ENCODE measurements at places on chromosomes 4 and X.
A peak's percentile ranks its signal among the peaks of the same experiment; 100 is the strongest.

- peak; percentile 38 for DNase-seq
Measured at GRCh38 chr4:36351082-36351666, 69.8 kb downstream of the DTHD1 start.

DNA sequence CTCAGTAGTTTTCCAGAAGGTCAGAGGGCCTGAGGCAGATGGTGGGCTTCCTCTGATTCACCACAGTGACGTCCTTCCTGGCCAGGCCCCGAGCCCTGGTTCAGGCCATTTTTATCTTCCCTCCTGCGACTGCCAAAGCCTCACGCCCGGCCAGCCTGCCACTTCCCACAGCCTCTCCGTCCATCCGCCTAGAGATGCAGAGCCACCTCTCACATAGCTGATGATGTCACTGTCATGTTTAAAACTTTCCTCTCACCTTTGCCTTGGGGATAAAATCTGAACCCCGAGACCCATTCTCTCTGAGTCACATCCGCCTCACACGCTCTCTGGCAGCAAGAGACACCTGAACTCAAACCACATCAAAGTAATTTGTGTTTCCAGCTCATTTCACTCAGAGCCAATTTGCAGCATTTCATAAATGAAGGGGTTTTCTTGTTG is 175.3 kb downstream of the QDPR start:
- no peak for DNase-seq

DNA sequence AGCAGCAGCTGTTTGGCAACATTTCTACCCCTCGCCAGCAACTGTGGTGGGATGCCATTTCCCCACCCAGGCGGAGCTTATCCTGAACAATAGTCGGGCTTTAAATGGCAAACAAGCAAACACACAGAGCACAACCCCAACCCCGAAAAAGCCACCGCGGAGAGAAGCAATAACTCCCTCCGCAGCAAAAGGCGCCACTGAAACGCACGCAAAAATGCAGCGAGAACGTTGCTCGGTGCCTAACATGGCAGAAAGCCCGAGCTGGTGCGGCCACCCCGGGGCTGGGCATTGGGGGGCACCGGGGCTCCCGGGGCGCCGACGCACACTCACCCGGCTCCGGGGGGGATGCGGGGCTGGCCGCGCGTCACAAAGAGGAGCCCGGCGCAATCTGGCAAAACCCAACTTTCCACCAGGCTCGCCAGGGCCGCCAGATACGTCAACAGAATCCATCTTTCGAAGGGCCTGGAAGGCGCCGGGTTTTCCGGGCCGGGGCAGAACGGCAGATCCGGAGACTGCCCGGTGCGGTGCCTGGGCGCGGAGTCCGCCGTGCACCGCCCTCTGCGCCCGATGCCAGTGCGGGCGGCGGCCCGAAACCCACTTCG is 818 bp downstream of the RAI2 start:
- DNase-seq: no peak

DNA sequence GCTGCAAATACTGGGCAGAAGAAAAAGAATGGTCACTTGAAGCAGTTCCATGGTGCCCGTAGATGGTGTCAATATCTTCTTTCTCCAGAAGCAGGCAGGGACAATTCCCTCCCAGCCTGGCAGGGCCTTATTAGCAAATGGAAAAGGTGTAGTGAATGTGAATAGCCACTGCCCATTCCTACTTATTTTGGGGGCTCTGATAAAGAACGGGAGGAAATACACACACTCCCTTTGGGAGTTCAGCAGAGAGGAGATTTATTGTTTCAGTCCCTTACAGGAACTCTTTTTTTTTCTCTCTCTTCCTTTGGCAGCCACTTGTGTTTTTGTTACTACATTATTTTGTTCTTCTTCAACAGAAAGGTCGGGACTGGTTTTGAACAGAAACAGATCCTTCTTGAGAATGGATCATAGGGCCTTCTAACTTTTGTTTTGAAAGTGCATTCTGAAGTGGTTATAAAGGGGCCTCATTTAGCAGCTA is at the start of gene EMCN:
EMCN (minus strand) TSS at position 159 of the 478 bp plus-strand sequence; CDS start at position 51, 108 bp downstream.
- no peak for DNase-seq

- DNase-seq: no peak
Measured at GRCh38 chrX:130212371-130212770, 40.6 kb downstream of the RAB33A start.

GRCh38 chr4:83646538-83647239 is 110.8 kb downstream of the GPAT3 start:
- no peak for DNase-seq

DNA sequence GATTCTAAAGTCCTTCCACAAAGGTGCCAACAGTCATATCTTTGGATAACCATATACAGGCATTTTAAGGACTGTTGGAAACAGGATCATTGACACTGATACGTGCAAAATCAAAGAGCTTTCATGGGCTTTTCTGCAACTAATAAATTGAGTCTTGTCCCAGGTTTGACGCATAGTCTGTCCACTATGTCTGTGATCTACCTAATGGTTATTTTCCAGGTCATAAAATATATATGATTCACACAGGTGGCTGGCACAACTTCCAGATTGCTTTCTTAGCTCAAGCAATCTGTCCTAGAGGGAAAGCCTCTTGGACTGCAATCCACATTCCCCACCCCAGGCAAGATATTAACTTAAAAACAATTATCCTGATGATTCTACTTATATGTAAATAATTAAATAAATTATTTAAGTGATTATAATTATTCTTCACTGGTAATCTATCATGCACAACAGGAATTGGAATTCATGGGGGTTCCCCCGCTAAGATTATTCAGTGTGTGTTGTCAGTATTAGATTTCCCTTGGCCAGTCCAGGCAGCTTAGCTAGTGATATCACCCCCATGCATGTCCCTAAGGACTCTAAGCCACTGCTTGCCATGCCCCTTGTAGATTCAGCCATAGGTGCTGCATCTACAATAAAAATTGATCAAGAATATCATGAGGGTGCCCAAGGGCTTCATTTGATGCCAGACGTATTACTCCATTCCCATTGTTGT is 97.8 kb downstream of the TLL1 start:
- DNase-seq: no peak

DNA sequence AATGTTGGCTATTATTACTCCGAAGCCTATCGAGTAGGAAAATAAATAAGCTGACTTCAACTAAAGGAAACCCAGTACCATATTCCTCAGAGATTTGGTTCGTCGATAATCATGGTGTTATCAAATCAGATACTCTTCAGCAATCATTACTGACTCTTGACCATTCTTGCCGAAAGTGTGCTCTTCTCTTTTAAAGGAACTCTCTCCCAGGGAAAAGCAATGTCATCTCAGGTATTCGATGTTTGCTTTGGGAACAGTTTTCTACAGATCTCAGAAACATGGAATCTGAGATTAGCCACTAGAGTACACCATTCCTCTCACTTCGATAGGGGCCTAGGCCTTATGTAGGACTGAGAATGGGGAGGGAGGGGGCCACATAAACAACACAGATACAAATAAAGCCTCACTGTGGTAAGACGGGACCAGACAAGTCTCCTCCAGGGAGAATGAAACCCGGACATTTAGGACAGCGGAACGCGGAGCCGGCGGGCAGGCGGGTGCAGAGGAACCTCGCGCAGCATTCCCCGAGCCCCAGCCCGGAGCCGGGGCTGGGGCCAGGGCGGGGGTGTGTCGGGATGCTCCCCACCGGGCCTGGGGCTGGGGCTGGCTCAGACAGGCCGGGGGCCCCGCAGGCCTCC is 581 bp downstream of the DNAJB14 start:
- DNase-seq: peak; percentile 74

DNA sequence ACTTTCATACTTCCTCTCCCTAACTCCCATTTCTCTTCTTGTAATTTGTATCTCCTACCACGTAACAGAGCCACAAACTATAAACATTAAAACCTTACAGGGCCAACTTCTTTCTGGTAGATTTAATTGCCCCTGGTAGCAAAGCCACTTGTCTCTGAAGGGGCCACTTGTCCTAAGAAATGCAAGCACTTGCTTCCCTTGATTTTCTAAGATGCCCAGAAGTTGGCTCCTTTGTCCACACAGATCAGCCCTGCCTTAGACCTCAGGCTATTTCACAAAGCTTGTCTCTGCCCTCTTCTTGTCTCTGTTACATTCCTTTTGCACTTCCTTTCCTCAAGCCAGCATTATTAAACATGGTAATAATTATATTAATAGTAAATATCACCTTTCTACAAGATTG is 80.6 kb upstream of the CXXC4 start:
- DNase-seq: no peak

GRCh38 chr4:167111622-167112021 is 122.7 kb downstream of the SPOCK3 start:
- no peak for DNase-seq

DNA sequence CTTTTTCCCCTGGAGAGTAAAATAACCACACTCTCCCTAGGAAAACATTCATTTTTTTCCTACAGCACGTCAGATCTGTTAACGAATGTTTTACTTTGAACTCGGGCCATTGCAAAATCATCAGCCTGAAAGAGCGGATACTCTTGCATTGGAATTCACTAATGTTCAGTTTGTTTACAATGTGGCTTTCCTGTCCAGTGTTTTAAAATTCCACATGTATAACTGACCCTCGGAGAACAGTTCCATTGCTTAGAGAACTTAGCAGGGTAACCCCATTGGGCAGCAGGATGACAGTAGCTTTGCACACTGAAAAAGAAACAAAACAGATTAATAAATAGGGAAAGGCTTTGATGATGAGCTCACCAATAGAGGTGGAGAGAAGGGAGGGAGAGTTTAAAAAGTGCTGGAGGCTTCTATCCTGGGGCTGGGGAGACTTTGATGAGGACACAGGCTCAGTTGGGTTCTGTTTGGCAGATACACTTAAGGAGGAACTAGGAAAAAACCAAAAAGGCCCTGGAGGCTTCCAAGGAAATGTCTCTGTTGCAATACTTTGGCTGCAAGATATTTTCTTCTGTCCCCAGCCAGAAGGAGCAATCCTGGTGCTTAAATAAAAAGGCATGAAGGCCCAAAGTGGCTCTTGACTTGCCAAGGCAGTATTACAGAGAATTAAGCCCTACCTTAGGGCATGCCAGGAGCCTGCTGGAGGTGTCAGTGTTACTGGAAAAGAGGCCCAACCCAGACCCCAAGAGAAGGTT is 143.1 kb downstream of the ARSF start:
- DNase-seq: no peak

DNA sequence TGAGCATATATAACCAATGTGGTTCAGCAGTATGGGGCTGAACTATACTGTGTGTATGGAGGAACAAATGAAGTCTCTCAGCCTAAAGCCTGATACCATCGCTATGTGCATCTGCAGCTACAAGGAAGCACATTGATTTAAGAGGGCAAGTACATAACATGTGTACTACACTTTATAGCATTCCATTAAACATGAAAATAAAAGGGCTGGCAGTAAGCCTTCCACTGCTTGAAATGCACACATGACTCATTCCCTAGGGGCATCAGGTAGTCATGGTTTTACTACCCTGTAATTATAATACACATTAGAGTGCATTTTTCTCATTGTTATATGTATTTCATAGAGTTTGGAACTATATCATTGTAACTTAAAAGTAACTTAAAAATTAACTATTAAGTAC is 51.2 kb downstream of the SMARCA1 start:
- no peak for DNase-seq

DNA sequence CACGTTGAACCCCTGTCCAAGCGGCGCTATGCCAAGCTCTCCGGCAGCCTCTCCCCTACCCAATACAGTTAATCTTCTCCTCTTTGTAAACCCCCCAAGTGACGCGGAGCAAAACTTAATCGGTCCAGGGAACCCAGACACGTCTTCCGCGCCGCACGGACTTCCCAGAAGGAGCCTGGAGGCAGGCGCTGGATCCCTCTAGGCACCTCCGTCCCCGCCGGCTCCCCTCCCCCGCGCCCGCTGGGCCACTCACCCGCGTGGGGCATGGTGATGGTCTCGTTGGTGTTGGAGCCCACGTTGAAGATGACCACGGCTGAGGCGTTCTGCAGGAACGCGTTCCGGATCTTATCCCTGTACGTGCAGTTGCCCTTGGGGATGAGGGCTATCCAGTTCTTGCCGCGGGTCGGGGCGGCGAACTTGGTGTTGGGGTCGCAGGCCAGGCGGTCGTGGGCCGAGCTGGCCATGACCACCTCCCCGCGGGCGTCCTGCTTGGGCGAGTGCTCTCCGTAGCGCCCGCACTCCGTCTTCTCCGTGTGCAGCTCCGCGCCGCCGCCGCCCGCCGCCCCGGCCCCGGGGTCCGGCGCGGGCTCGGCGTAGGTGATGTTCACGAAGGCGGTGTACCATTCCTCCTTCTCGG is 1.1 kb downstream of the RNF150 start:
- peak; percentile 8 for DNase-seq
